Breast epithelium (tissue), 4 donors: ENCODE measurements at places on chromosomes 13 and 19.

GRCh38 chr13:81872581-81872980 lies 1531.7 kb upstream of the SPRY2 start:
- no peak for DNase-seq

GRCh38 chr19:11225172-11225571 lies 14.2 kb upstream of the ANGPTL8 start:
- no peak for DNase-seq

DNA sequence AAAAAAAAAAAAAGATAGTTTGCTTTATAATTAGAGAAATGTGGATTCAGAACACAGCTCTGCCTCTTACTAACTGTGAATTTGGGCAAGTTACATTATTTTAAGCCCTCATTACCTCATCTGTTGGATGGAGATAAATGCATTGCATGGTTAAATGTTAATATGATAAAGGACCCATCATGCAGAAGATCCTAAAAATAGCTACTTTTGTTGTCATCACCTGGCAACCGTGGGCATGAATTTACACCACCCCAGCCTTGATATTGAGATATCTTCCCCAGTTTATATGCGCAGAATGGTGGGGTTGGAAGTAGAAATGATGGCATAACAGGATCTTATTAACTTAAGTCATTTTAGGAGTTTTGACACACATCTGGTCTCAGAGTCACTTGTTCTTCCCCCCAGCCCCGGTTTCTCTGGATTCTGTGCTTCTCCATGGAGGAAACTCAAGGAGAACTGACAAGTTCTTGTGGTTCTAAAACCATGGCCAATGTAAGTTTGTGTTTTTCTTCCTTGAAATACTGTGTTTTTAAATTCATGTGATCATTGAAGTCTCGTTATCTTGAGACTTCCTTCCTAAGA lies 8.9 kb downstream of the ZNF546 start:
- no peak for DNase-seq

- DNase-seq: no peak
Measured at GRCh38 chr13:99275093-99275469, 16.9 kb upstream of the GPR18 start.

GRCh38 chr19:2970201-2970835 lies 7.0 kb upstream of the TLE6 start:
- DNase-seq: no peak

GRCh38 chr13:67090856-67091255 lies 139.3 kb downstream of the PCDH9 start:
- no peak for DNase-seq

GRCh38 chr19:12865746-12866415 lies 15.4 kb downstream of the DNASE2 start:
- no peak for DNase-seq

DNA sequence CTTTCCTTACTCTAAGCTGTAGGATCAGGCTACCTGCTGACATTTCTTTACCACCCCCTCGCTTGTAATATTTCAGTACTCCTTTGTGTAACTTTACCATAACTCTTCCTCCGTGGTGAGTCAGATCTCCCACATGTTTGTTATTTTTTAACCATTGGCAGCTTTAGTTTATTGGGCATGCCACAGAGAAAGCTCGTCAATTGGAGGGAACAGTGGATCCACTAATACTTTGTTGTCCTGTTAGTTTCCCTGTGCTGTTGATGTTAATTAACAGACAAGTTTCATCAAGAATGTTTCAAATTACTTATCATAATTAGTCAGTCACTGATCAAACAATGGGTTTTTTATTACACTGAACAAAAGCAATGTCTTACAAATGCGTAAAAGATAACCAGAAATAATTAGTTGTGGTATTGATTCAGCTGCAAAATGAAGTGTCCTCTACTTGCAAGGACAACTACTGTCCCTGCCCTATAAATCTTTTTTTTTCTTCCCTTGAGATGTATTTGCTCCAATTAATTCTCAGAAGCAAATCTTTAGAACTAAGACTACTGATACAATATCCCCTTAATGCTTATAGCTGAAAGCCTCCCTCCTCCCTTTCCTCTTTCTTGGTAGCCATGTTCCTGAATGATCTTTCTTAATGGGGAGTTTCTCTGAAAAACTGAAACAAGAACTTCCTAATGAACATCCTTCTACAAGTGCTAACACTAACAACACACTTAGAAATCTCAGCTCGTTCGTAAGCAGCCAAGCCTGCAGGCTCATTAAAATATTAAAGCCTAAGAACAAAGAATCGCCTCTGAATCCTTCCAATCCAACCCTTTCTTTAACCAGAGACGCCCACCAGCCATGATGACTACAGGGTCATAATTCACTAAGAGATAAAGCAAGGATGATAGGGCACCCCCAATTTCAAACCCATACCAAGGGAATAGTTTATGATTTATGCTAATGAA lies 22.2 kb downstream of the EFNB2 start:
- no peak for DNase-seq

GRCh38 chr13:39056018-39056417 lies 17.8 kb downstream of the NHLRC3 start:
- DNase-seq: no peak

DNA sequence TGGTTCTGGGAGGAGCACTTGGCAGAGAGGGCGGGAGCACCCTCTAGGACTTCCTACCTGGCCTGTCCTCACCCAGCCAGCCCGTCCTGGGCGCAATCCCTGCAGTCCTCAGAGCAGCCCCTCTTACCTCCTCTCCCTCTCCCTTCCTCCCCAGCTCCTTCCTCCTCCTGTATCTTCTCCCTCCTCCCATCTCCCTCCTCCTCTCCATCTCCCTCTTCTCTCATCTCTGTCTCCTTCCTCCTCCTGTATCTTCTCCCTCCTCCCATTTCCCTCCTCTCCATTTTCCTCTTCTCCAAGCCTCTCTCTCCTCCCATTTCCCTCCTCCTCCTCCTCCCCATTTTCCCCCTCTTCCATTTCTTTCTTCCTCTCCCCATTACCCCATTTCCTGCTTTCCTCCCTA lies 89.8 kb downstream of the RYR1 start:
- DNase-seq: no peak

DNA sequence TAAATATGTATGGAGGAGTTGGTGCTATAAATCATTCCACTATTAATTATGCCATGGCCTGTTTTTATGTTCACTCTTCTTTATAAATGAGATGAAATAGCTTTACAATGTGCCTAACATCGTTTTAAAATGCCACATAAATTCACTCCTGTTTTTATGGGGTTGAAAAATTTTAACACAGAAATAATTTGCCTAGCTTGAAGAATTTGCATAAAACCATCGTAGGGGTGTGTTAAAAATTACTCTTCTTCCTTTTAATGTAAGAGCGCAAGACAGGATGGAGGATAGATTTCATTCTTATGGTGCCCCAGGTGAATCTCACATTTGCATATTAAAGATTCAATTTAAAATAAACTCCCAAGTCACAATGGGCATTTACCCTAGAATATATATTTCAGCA lies 447.8 kb downstream of the OXGR1 start:
- no peak for DNase-seq

GRCh38 chr19:8074501-8074900 lies 21.9 kb downstream of the CCL25 start:
- DNase-seq: no peak

GRCh38 chr19:54029930-54030490 lies 33.7 kb downstream of the VSTM1 start:
- DNase-seq: no peak

GRCh38 chr13:33230178-33230881 lies 55.2 kb downstream of the STARD13 start:
- DNase-seq: no peak

DNA sequence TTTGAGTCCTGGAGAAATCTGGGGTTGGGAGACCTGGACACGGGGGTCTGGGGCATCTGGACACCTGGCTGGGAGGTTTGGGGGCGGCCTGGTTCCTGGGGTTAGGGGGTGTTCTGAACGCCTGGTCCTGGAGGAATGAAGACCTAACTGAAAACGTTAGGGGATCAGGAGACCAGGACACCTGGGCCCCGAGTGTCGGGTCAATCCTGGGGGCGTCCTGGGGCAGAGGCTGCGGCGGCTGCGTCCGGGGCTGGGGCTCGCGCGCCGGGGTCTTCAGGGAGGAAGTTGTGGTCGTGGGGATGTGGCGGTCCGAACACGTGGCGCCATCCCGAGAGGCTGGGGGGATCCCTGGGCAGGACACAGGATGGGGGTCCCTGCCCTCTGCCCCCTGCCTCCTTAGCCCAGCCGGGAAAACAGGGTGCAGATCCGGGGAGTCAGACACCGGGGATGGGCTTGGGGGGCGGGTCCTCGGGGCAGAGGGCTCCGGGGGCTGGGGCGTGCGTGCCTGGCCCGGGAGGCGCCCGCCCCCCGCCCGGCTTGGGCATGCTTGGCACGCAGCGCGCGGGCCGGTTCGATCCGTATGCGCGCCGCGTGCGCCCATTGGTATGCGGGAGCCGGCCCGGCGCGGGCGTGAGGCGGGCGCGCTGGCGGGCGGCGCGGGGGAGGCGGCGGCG lies 632 bp downstream of the NPAS1 start:
- DNase-seq: no peak

GRCh38 chr13:55937180-55937579 lies 1203.5 kb upstream of the PRR20A start:
- DNase-seq: no peak

- no peak for DNase-seq
Measured at GRCh38 chr19:46975011-46975924, 44.4 kb upstream of the NPAS1 start.

DNA sequence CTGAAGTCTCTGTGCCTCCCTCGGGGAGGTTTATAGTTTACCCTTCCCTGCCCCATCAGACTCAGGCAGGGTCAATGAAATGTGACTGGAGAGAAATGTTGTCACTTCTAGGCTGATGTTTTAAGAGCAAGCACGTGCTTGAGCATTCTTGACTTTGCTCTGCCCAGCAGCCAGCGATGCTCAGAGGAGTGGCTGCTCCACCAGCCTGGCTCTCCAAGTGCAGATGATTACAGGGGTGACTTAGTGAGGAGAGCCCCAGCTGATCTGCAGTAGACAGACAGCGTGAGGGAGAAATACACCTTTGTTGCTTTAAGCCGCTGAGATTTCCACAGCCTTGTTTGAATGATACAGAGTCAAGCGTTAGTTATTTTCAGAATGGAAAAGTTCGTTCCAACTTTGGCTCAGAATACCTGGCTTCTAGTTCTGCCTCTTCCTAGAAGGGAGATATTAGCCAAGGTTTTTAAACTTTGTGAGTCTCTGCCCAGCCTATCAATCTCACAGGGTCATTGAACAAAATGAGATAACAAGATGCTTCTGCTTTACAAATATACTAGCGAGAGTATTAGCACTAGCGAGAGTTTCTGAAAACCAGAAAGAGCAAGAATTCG lies 143.6 kb downstream of the OXGR1 start:
- DNase-seq: no peak

DNA sequence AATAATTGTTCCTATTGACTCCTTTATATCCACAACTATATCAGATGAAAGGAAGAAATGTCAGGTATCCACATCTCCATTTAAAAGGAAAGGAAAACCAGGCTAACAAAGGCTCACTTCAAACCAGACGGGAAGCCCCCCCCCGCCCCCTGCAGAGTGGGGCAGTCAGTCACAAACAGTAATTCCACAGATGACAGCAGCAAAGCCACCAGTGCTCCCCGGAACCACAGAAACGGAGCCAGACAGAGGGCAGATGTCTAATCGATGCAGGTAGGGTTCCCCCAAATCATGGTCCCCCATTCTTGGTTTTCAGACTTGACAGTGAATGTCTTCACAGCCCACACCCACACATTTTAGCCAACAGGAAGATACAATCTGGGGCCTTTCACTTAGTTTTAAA lies 100.8 kb downstream of the STK24 start:
- no peak for DNase-seq

DNA sequence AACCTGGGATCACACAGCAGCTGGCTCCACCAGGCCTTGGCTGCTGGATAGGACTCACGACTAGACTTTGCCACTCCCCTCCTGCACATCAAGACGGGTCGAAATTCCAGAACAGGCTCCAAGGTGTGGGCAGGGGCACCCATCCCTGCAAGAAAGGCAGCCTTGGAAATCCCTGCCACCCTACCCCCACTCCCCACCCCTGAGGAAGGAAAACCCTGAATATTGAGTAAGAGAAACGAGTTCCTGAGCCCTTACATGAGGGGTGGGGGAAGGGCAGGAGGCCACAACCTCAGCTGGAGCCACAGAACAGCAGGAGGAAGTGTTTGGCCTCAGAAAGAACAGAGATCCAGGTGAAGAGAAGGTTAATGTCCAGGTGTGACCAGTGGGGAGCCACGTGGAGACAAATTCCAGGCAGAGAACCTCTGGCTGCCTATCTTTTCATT lies 20.1 kb downstream of the DEDD2 start:
- no peak for DNase-seq

- no peak for DNase-seq
Measured at GRCh38 chr19:2039089-2039958, 11.7 kb downstream of the MKNK2 start.

DNA sequence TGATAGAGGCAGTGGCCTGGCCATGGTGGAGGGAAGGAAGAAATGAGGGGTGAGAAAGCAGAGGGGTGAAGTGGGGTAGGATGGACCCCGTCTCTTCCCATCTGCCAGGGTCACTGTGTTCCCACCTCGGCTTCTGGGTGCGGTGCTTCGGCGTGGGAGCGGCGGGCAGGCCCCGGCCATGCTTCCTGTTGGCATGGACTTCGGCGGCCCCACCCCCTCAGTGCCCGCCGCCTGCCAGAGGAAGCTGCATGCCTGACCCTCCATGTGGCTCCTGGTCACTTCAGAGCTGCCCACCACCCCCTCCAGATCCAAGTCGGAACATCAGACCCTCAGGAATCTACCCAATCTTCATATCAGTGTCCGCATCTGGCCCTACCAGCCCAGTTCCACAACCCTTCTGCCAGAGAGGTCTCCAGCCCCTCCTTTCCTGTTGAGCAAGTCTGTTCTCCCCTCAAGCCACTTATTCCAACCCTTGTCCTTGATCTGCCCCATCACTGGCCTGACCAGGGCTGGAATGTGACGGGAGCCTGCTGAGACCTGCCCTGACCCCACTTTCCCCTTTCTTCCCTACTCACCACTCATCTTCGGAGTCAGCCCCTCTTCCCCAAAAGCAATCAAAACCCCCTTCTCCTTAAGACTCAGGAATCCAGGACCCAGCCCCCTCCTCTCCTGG lies 1.5 kb downstream of the KCNN4 start:
- no peak for DNase-seq

- DNase-seq: peak; percentile 80
Measured at GRCh38 chr19:58581227-58582141, 8.3 kb upstream of the MZF1 start.

DNA sequence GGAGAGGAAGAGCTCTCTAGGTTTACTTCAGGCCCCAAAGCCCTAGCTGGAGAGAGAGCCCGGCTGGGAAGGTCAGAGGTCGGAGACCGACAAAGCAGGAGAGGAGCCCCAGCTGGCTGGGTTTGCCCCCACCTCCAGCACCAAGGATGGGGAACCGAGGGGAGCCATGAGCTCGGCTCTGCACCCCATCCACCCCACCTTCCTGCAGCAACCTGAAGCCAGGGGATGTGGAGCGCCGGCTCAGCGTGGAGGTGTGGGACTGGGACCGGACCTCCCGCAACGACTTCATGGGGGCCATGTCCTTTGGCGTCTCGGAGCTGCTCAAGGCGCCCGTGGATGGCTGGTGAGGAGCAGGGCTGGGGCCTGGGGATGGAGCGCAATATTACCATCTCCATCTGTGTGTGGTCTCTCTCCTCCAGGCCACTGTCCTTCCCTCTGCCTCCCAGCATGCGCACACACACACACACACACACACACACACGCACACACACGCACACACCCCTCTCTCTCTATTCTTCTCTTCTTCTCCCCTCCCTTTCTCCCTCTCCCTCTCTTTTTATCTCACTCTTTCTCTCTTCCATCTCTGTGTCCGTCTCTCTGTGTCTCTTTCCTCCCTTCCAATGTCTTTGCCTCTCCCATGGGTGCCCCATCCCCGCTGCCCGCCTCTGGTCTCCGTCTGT lies 10.4 kb downstream of the PRKCG start:
- no peak for DNase-seq
